ENCODE measurements at places on chromosomes 2 and 18.

GRCh38 chr2:60091266-60091665, 462.2 kb downstream of the BCL11A start:
- DNase-seq, result no peak

- DNase-seq, result no peak
Observed at GRCh38 chr18:5058768-5059695, 138.0 kb downstream of the AKAIN1 start.

GRCh38 chr2:67727623-67728022, 330.5 kb downstream of the ETAA1 start:
- DNase-seq, result no peak

DNA sequence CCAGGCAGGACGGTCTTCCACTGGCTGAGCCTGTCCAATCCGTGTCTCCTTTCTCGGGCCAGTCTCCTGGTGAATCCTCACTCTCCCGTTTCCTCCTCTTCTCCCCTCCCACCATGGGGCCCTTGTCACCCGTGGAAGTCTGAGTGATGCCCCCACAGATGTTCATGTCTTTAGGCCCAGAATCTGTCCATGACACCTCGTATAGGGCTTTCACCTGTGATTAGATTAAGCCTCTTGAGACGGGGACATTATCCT, 193.5 kb downstream of the ZFP36L2 start:
- no peak for DNase-seq

GRCh38 chr2:124079045-124079444, 54.0 kb downstream of the CNTNAP5 start:
- DNase-seq, result no peak

DNA sequence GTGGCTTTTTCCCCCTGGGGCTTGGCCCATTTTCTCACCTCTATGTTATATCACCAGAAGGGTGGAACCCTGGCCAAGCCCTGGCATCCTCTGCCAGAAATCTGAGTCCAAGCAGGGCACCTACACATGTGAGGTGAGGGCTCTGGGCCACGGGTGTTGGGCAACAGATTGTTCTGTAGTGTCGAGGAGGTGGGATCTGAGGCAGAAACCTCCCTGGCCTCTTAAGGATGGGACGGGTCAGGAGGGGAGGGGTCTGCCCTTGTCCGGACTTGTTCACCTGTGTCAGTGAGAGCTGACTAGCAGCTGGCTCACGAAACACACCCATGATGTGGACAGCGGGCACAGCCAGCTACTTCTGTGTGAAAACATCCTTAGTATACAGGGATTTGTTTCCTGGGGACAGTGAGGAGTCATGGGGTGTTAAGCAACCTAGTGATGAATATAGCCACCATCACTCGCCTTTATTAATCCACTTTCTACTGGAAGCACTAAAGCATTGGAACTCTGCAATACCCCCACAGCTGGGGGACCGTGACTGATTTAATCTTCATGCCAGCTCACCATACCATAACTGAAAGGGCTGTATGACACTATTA, 35.6 kb downstream of the EPAS1 start:
- no peak for DNase-seq

DNA sequence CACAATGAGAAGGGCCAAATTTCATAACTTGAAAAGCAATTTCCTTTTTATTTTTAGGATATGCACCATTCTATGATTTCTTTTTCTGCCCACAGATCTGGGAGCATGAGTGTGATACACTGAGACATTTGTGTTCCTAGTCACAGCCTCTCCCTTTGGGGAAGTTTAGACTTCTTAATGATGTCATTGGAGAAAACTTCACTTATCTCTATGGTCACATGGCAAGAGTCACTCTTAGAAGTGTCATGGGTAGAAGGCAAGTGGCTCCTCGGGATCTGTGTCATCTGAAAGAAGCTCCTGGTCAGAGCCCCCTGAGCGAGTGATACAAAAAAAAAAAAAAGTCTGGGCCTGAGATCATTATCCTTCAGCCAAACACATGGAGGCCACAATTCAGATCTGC, 62.5 kb upstream of the LGALSL start:
- no peak for DNase-seq

DNA sequence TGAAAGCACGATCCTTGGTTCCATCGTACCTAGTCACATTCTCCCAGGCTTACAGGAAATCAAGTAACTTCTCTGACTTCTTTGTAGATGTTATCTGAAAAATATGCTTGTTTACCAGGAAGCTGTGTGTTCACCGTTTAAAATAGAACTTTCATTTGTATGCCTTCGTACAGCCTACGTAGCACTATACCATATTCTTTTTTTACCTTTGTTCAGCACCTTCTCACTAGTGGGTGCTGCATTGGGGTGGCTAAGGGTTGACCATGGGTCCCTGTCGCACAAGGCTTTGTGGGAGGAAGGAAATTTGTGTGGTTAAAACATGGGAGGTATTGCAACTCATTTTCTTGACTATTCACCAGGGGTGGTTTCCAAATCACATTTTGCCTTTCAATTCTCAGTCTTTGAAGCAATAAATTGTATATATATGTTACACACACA, 16.6 kb downstream of the MALT1 start:
- no peak for DNase-seq

- no peak for DNase-seq
Observed at GRCh38 chr18:79552696-79553095, 126.9 kb upstream of the CTDP1 start.

GRCh38 chr2:197090742-197091367, 164.3 kb upstream of the PGAP1 start:
- DNase-seq, result no peak

DNA sequence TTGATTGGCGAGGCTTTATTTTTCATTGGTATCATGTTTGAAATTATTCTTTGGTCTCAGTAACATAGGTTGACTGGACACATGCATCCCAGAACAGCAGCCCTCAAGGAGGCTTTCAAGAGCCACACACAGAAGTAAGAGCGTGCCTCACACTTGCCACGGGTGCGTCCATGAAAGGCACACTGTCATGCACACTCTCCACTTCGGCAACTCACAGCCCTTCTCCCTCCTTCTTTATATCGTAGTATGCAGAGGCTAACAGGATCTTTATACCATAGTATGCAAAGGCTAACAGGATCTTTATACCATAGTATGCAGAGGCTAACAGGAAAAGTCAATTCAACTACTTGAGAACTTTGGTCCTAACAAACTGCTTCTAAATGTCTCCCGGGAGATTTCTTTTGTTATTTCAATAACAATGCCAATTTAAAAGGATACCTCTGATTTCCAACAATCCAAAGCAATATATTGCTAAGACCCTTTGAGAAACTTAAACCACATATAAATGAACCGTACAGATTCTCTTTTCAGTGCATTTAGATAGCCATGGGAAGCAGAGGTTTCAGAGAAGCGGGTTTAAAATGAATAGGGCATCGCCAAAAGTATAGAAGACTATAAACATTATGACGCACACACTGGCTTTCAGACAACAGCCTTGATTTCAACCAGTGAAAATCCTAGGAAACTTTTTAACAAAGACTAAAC, 26.5 kb upstream of the ZNF516 start:
- DNase-seq, result no peak

DNA sequence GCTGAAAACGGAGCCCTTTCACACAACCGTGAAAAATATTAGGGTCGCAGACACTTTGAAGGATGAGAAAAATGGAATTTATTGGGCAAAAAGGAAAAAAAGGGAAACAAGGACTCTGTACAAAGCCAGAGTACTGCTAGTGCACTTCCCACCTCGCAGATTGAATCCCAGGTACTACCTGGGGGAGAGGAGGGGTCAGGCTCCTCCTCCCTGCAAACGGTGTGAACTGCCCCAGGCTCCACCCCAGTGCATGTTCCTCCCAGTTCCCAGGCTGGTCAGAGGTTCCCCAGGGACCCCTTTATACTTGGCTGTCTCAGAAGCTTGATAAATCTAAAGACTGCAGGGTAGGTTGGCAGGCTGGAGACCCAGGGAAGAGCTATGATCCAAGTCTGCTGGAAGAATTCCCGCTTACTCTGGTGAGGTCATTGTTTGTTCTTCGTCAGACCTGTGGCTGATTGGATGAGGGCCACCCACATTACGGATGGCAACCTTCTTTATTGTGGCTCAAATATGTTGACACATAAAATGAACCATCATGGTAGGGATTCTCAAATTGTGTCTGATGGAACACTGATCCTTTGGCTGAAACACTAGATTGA, 290.4 kb upstream of the POU3F3 start:
- no peak for DNase-seq

DNA sequence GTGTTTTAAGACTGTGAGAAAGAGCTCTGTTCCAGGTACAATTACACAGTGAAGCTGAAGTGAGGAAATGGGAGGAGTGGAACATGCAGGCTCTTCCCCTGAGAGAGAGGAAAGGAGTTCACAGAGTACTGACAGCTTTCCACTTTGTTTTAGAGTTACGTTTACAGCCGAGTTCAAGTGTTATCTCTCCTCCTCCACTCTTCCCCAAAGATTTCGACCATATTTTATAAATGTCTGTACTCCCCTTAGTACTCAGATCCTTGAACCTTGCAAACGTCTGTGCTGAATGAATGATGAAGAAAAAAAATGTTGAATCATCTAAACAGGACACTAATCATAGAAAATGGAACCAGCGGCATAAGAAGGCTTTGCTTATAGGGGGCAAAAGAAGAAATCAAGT, 121.6 kb downstream of the THADA start:
- DNase-seq, result no peak

GRCh38 chr2:134866498-134867099, 28.2 kb downstream of the ACMSD start:
- DNase-seq, result no peak

DNA sequence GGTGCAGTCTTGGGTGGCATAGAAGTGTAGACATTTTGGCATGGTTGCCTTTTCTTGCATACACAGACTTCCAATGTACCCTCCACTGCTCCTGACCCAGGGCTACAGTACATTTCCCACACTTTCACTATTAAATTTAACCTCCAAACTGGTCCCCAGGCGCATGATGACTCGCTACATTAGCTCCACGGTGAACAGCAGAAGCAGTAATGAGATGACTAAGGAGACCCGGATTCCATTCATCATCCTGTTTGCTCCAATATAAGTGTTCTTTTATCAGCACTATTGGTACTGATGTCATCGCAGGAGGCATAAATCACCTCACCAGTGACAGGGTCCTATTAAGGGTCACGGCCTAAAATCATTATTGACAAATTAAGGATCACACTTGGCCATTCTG, 316.5 kb downstream of the EN1 start:
- no peak for DNase-seq

DNA sequence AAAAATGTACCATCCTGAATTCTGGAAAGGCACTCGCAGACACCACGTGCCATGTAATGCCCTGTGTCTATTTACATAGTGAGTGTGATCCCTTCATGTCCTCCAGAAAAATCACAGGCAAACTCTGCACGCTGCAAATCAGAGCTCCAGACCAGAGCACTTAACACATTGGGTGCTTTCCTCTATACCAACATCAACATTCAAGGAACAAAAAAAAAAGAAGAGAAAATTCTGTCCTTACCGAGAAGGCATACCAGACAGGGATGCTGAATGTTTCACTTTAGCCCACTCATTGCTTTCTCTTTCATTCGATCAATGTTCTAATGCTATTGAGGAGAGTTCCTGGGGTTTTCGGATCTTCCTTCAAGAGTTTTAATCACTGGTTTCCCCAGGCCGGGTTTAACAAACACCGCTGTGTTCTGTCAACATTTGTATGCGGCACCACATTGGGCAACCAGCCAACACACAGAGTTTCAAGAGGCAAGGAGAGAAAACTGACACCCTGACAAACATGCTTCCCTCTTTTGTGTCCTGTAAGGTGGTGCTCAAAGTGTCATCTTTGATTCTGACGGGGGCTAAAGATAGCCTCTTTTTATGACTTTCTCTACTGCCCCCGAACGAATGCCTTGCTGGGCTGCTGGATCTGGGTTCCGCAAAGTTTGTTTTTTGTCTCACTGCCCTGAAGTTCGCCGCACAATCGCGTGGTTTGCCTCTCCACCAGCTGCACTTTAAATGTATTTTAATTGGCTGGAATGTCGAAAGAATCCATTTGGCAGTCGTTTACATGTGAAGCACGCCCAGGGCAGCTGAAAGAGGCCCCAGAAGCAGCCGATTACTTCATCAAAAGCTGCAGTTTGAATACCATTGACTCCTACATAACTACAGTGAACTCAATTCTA, 106.4 kb upstream of the NCKAP5 start:
- peak; percentile 85 for DNase-seq

GRCh38 chr2:3505771-3506170, 13.6 kb downstream of the ADI1 start:
- DNase-seq, result peak; percentile 79

- no peak for DNase-seq
Observed at GRCh38 chr2:112996635-112997034, 8.6 kb upstream of the IL36A start.

- DNase-seq, result no peak
Observed at GRCh38 chr2:10335046-10335840, 32.5 kb downstream of the HPCAL1 start.

- DNase-seq, result no peak
Observed at GRCh38 chr2:177000061-177000714, 212.4 kb upstream of the HNRNPA3 start.

- no peak for DNase-seq
Observed at GRCh38 chr2:84873350-84873749, 7.5 kb downstream of the TRABD2A start.

DNA sequence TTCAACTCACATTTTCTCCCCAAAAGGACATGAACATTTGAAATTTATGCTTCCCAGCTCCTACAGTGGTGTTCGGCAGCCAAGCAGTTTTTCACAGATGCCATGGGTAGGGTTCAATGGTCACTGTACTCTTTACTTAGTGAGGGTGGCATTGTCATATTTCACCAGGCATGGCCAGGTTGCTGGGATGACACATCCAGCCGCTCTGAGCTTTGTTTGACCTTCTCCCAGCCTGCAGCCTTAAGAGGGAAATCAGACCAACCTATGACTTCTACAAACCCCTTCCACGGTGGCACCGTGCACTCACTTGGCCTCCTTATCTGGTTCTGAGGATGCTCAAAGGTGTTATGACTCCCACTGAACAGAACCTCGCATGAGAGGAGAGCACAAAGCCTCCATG, 108.4 kb upstream of the SH3BP4 start:
- DNase-seq, result no peak

GRCh38 chr2:186349508-186349907, 136.6 kb upstream of the ZC3H15 start:
- DNase-seq, result no peak

- no peak for DNase-seq
Observed at GRCh38 chr2:158914066-158914465, 54.4 kb upstream of the TANC1 start.

GRCh38 chr2:172307800-172308199, 119.6 kb upstream of the ITGA6 start:
- no peak for DNase-seq

DNA sequence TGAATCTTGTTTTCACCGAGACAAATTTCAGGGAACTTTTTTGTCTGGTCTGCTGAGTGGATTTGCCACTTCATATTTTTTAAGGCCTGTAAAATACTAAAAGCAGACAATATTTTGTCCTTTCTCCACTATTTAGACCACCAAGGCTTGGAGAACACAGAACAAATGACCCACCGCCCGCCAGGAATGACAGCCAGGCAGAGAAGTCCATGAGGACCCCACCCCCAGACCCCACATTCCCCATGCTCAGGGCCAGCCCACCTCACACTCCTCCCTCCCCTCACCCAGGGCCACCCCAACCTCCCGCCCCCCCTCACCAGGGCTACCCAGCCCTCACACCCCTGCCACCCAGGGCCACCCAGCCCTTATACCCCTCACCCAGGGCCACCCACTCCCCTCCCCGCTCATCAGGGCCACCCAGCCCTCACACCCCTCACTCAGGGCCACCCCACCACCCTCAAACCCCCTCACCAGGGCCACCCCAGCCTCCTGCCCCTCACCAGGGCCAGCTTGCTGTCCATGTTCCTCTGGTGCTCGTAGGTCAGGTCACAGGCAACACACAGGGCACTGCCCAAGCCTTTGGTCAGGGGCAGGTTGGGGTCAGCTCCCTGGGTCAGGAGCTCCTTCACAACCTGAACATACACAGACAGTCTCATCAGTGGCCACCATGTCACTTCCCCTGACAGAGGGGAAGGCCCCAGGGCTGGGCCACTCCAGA, 50.6 kb downstream of the ANKMY1 start:
- no peak for DNase-seq

Measured in NCI-H774 (cell line).